ENCODE measurements at places on chromosomes 12 and 14.

DNA sequence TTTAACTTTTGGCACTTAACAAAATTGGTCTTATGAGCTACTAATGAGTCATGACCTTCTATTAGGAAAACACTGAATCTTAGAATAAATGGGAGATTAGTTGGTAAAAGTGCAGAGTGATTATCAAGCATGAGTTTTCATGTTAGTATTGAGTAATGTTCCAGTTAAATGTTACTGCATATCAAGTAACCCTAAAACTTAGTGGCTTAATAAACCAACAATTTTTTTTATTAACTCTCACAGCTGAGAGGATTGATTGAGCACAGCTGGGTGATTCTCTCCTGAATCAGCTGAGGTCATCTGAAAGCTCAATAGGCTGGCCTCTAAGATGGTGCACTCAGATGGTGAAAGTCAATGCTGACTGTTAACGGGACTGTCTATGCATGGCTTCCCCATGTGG lies 248.6 kb downstream of the BCL11B start:
- no peak for DNase-seq

- peak; percentile 71 for DNase-seq
Observed at GRCh38 chr14:103721334-103722120, 5.9 kb downstream of the ZFYVE21 start.

GRCh38 chr12:112844814-112845565 lies 53.4 kb downstream of the RPH3A start:
- DNase-seq: no peak

GRCh38 chr12:89343127-89343526 lies 9.2 kb downstream of the DUSP6 start:
- no peak for DNase-seq

- DNase-seq: no peak
Observed at GRCh38 chr12:89878950-89879349, 170.3 kb upstream of the ATP2B1 start.

GRCh38 chr12:122422730-122423257 lies 325 bp upstream of the CLIP1 start:
- DNase-seq: no peak

DNA sequence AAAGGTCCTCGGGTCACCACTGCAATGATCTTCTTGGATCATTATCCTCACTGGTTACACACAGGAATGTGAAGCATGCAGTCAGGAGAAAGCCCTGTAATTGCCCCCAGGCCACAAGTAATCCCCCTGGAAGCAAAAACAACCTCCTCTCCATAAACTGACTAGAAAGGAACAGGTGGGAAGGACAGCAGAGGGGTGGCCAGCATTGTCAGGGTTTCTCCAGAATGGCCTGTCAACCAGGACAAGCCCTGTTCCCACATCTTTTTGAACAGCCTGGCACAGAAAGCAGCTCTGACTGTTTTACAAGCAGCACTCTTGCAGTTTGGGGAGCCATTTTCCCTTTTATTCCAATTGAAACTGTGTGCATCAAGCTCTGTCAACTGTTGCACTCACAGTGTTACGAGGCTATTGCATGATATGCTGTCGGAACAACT lies 36.1 kb downstream of the TMCC3 start:
- peak; percentile 60 for DNase-seq

DNA sequence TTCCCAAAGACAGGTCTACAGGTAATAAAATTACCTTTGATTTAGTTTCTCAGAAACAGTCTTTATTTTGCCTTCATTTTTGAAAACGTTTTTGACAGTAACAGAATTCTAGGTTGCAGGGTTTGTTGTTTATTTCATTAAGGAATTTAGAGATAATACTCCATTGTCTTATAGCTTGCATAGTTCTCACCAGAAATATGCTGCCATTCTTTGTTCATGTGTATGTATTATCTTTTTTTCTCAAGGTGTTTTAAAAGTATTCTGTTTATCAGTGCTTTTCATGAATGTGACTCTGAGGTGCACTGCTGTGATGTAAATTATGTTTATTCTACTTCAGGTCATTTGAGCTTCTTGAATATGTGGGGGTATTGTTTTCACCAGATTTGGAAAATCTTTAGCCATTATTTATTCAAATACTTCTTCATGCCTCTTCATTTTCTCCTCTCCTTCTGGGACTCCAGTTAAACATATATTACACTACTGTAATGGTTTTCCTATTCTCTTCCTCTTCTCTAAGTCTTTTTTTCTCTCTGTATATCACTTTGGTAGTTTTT lies 32.7 kb downstream of the ZNF605 start:
- DNase-seq: no peak

DNA sequence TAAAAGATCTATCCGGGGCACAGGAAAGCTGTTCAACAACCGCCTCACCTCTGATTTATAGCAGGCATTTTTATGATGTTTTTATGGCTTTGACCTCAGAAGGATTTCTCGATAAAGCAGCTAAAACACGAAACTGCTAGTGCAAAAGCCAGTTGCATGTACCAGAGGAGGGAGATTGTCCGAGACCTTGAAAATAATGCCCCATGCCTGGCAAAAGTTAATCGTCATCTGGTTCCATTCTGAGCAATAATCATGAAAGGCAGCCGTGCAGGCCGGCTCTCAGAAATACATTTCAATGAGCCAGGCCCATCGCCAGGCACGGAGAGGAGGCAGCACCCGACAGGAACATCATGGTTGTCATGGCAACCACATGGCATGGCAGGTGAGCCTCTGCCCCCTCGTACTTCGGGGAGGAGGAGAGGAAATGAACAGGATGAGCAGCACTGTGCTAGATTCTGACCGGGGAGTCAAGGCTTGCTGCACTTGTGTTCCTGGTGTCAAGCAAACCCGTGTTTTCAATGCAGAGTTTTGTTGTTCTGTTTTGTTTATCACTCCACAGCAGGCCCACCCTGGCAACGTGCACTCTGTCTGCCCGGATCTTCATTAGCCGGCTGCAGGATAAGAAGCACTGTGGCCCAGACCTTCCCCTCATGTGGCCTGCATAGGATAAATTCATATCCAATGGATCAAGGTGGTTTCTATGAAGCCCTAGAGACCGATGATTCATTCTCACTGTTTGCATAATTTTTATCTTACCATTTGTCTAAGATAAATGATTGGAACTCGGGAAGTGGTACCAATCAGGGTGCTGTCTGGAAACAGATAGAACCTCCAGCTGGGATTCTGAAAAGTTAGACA lies 160.2 kb downstream of the RIMBP2 start:
- peak; percentile 80 for DNase-seq

DNA sequence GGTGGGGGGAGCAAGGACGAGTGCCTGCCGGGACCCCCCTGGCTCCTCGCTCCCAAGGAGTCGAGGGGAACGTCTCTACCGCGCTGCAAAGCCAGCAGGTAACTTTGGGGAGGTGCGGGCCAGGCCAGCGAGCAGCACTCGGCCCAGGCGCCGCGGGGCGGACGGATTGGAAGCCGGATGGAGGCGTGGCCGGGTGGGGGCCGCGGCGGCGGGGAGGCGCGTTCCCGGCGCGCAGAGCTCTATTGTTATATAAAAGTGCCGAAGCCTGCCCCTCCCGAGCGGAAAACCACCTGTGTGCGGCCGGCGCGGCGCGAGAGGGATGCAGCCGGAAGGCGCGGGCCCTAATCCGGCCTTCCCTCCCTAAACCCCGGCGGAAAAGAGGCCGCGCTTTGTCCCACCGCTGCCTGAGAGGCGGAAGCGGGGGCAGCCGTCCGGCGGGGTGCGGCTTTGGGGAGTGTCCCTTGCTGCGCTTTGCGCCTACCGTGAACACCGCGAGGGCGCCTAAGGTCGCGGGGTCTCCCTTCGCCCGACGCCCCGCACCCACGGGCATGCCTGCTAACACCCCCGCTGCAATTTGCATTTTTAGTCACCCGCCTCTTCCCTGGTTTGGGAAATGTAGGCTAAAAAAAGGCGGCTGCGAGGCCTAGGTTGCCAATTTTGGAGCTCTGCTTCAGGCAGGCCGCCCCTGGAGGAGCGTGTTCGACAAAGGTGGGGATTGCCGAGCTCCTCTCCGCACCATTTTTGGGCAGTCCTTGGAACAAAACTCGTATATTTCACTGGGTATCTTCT lies 1.7 kb upstream of the DUSP6 start:
- peak; percentile 62 for DNase-seq

- DNase-seq: peak; percentile 71
Observed at GRCh38 chr14:102043251-102044025, 43.4 kb downstream of the HSP90AA1 start.

- no peak for DNase-seq
Observed at GRCh38 chr12:38384816-38385378, 68.3 kb downstream of the ALG10B start.

DNA sequence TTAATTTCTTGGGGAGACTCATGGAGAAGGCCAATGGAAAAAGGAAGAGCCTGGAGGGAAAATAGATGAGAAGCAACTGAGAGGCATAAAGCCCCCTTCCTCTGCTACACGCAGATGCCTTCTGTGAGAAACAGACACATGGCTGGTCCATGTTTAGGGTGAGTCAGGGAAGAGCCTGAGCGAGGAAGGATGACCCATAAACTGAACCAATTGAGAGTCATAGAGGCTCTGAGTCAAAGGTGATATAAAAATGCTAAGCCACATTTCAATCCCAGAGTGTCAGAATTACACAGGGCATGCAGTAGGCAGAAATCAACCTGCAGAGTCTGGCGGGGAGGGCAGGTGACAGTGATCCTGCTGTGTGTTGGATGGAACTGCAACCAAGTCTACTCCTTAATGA lies 30.1 kb upstream of the NEDD1 start:
- DNase-seq: no peak
